Activated B cell treated with CpG ODN at 0.5 μM for 24 hours (primary cell): ENCODE measurements at places on chromosomes 13 and 19. TPM values are rescaled to one million over a fixed set of nuclear protein-coding genes. Genes with fewer than 3 reads are reported as not detected.

- DNase-seq: peak; percentile 7
Observed at GRCh38 chr13:113122550-113123225, at the start of gene F10. Gene F10, plus strand, starts transcription at chr13:113122799. Its CDS starts 57 bp downstream, at chr13:113122856.

- no peak for DNase-seq
Observed at GRCh38 chr13:51806566-51806965, 2.6 kb upstream of the DHRS12 start.

GRCh38 chr19:49973987-49974386, 13.0 kb upstream of the SIGLEC11 start:
- no peak for DNase-seq

- DNase-seq: no peak
Observed at GRCh38 chr13:104571161-104571892, 1505.1 kb upstream of the SLC10A2 start.

DNA sequence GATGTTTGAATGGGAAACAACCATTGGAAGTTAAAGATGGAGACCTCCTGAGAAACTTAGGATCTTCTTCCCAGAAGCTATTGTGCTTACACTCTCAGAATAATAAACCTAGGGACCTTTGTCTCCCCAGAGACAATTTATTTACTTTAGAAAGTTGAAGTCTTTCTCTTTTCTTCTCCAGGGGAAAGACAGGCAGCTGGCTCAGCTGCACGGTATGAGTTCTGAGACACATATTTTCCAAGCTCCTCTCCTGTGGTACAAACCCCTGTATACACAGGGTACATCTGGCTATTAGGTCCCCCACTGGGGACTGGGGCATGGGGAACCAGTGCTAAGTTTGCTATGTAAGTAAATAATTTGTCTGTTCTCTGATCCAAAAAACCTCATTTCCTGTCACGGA, 67.5 kb upstream of the POSTN start:
- no peak for DNase-seq

GRCh38 chr13:111204438-111205177, 89.5 kb downstream of the ARHGEF7 start:
- no peak for DNase-seq

- no peak for DNase-seq
Observed at GRCh38 chr13:106061781-106062180, 473.7 kb downstream of the EFNB2 start.

DNA sequence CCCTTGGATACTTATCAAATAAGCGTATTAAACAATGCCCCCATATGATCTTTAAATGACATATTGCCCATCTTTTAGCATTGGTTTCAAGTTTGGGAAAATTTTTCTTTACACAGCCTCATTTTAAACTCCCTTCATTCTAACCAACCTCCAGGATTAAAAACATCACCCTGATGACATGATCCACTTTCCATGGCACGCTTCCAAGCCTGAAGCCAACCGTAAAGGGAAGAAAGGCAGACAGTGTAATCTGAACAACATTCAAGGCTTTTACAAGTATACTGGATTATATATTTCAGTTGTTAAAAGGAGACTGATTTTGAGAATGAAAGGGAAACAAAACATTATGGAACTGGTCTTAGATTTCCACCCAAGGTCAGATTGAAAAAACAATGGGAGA, 1721.9 kb downstream of the OLFM4 start:
- DNase-seq: no peak

GRCh38 chr13:43835701-43836100, 43.8 kb downstream of the CCDC122 start:
- no peak for DNase-seq

GRCh38 chr13:97332742-97333141, 101.2 kb upstream of the RAP2A start:
- no peak for DNase-seq

- DNase-seq: no peak
Observed at GRCh38 chr19:16822648-16823047, 6.5 kb upstream of the SIN3B start.

- no peak for DNase-seq
Observed at GRCh38 chr13:22320991-22321390, 650.1 kb downstream of the FGF9 start.

- no peak for DNase-seq
Observed at GRCh38 chr19:44571830-44572580, 41.4 kb upstream of the IGSF23 start.

DNA sequence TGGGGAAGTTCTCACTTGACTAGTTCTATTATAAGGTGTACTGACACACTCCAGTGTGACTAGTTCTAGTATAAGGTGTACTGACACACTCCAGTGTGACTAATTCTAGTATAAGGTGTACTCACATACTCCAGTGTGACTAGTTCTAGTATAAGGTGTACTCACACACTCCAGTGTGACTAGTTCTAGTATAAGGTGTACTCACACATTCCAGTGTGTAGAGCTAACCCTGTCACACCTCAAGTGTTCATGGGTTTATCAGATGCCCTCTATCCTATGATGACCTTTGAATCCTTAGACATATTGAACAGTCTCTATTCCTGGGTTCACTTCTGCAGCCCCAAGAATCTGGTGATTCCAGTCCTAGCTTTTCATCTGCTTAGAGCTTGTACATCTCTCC, 54.6 kb upstream of the MYO16 start:
- DNase-seq: no peak

- DNase-seq: no peak
Observed at GRCh38 chr13:101640788-101641400, 188.4 kb downstream of the ITGBL1 start.

GRCh38 chr19:3265432-3265831, 41.0 kb downstream of the CELF5 start:
- DNase-seq: no peak

- DNase-seq: no peak
Observed at GRCh38 chr19:18507021-18507726, 14.7 kb downstream of the ELL start.

- no peak for DNase-seq
Observed at GRCh38 chr19:50705422-50706019, 14.1 kb downstream of the SHANK1 start.

- DNase-seq: peak; percentile 63
Observed at GRCh38 chr19:14505488-14506239, 9.7 kb upstream of the GIPC1 start.

DNA sequence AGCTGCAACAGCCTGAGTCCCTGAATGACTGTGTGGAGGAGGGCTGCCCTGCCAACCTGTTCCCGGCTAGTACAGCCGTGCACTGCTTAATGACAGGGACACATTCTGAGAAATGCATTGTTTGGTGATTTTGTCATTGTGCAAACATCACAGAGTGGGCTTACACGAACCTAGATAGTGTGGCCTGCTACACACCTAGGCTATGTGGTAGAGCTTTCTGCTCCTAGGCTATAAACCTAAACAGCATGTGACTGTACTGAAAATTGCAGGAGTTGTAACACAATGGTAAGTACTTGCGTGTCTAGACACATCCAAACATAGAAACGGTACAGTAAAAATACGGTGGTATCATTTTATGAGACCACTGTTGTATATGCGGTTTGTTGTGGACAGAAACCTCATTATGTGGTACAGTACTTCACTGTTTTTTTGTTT, 35.0 kb downstream of the VASP start:
- no peak for DNase-seq

KLF1 gene
- total RNA-seq: 0.12 TPM in 1 of 2 replicates, not detected in the other

NAPSA gene
- total RNA-seq: 1.4 and 2.4 TPM in 2 replicates

CDK8 gene
- 10.9 and 12.8 TPM in 2 replicates for total RNA-seq

ATP12A gene
- total RNA-seq: not detected in 2 replicates

ZNF534 gene
- 0.16 TPM in 1 of 2 replicates, not detected in the other for total RNA-seq

ENOX1 gene
- not detected in 2 replicates for total RNA-seq

KLK10 gene
- not detected in 2 replicates for total RNA-seq

TPRX2 gene
- not detected in 2 replicates for total RNA-seq

SLC27A5 gene
- 8.0 and 10.2 TPM in 2 replicates for total RNA-seq

SGCG gene
- not detected in 2 replicates for total RNA-seq

DCT gene
- total RNA-seq: 0.09 TPM in 1 of 2 replicates, not detected in the other

AP1M1 gene
- total RNA-seq: 82.6 and 87.5 TPM in 2 replicates
